ENCODE measurements at places on chromosomes 1 and 21. TPM values are rescaled to one million over a fixed set of nuclear protein-coding genes. Genes with fewer than 3 reads are reported as not detected.

Gene KCNE2
- not detected for total RNA-seq

Gene CELA2A
- not detected for total RNA-seq

Gene RGS16
- total RNA-seq: 77.5 TPM

Gene TRPM2
- 6.5 TPM for total RNA-seq

Gene CAMK2N1
- total RNA-seq: 2.5 TPM

Gene G0S2
- total RNA-seq: 9.4 TPM

Gene RHBDL2
- not detected for total RNA-seq

Gene KRTAP19-3
- total RNA-seq: not detected

Gene EBNA1BP2
- total RNA-seq: 165 TPM

Gene RSPO1
- not detected for total RNA-seq

Gene IL20
- total RNA-seq: not detected

Gene GSTM2
- total RNA-seq: 3.1 TPM
